ENCODE measurements at places on chromosomes 1 and 21. TPM values are rescaled to one million over a fixed set of nuclear protein-coding genes. Genes with fewer than 3 reads are reported as not detected.

Gene OR2L13
- 0.12 TPM for total RNA-seq

Gene REN
- total RNA-seq: not detected

GRCh38 chr1:203916756-203917155, 55.4 kb downstream of the SNRPE start:
- DNase-seq: no peak

DNA sequence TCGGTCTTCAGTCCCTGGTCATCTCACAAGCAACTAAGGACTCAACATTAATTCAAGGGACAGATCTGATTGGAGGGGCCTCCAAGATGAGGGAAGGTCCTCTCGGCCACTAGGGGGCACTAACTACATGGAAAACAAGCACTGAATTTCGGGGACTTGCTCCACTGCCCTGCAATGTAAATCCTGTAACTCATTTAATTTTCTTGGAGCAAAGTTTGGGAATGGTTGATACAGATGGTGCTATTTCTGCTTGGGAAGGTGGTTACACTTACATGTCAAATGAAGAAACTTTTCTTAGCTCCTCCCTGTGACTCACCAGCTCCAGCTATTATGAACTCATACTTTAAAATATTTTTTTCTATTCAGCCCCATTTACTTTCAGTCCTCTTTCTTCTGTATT, 97.4 kb upstream of the KCNJ15 start:
- peak; percentile 87 for DNase-seq

DNA sequence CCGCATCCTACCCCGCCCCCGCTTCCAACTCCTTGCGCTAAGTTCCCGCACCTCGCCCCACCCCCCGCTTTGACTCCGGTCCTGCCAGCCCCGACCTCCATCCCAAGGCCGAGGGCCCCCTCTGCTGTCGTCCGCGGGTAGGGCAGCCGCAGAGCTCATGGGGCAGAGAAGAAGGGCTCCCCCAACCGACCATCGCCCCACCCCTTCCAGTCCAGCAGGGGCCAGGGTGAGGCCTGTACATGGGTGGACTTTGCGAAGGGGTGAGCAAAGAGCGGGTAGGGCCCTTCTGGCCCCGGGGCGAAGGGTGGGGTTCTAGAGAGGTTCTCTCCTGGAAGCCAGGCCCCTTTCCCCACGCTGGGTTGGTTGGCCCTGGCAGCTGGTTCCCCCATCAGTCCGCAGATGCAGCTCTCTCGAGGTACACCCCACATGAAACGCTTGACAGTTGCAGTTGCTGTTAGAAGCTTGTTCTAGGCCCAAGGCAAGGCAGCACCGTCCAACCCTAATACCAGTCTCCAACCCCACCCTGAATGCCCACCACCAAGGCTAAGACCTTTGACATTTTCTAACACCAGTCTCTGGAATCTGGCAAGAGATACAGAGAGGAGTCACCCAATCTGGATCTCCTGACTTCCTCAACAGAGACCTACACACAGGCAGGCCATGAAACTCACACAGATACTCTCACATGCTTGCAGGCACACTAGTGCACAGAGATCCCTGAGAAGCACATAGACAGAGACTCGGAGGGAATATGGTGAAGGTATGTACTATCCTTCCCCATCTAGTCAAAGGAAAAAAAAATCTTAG, 25.3 kb upstream of the ADGRB2 start:
- DNase-seq: peak; percentile 86

- DNase-seq: peak; percentile 57
Observed at GRCh38 chr21:38273745-38274542, 17.2 kb downstream of the KCNJ15 start.

GRCh38 chr1:186974774-186975181, 146.0 kb downstream of the PLA2G4A start:
- DNase-seq: peak; percentile 87

DNA sequence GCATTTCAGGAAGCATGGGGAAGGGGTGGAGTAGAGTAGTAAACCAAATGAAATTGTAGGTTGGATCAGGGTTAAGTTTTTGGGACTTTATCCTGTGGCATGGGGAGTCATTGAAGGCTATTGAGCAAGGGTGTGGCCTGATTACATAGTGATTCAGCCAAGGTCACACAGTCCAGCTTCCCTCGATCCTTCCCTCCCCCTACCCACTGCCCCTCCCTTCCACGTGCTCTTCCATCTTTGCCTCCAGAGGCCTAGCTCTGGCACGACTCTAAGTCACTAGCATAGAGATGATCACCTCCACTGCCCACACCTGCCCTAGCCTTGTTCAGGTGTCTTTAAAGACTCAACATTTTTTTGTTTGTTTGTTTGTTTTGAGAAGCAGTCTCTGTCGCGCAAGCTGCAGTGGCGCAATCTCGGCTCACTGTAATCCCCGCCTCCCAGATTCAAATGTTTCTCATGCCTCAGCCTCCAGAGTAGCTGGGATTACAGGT, 37.2 kb upstream of the SLC9A1 start:
- no peak for DNase-seq

- peak; percentile 37 for DNase-seq
Observed at GRCh38 chr1:162899422-162900146, 38.6 kb upstream of the CCDC190 start.

DNA sequence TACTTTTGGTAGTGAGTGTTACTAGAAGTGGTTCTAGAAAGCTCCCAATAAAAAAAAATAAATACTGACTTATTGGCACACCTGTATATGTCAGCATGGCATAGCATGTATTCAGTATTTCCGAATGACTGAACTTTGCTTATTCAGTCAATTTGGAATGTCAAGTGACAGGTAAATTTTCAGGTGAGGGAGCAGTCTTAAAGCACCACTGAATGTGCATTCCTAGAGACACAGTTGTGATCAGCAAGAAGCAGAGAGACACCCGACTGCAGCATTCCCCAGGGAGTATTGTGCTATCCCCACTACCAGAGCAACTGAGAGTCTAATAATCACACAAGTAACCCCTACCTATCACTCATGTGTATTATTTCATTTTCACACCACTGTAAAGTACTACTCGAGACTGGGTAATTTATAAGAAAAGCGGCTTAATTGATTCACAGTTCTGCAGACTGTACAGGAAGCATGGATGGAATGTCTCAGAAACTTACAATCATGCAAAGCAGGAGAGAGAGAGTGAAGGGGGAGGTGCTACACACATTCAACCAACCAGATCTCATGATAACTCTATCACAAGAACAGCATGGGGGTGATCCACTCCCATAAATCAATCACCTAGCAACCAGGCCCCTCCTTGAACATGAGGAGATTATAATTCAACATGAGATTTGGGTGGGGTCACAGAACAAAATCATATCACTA, 201.5 kb downstream of the TBX15 start:
- DNase-seq: no peak

DNA sequence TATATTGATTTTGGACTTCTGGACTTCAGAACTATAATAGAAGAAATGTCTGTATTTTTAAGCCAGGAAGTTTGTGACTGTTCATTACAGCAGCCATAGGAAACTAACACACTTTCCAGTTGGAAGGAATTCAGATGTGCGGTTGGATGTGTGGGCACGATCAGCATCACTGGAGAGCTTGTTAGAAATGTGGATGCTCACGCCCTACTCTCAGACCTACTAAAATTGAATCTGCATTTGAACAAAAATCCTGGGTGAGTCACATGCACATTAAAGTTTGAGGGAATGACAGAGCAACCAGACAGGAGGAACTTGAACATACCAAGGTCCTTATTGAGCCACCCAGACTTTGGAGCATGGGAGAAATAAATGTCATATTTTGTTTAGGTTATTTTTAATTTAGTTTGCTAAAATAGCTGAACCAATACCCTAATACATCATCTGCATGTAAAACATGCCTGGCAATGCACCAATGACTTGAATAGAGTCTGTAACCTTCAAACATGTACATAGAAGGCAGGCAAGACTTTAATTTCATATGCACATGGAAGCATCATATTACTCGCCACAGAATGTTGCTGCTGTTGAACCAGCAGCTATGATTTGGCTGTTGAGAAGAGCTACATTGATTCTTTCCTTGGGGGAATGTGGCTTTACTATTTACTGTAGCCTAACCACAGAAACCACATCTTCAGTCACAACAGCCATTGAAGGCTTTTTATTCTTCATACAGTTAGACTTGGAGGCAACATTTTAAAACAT, 346.2 kb downstream of the BARHL2 start:
- peak; percentile 87 for DNase-seq
